HepG2 (cell line): ENCODE measurements at places on chromosomes 2 and 18. TPM values are rescaled to one million over a fixed set of nuclear protein-coding genes. Genes with fewer than 3 reads are reported as not detected.

The ALPI gene
- 0.03 TPM in 1 of 2 replicates, not detected in the other for polyA plus RNA-seq

The AKAIN1 gene
- polyA plus RNA-seq, result not detected in 2 replicates

The CCL20 gene
- 811 and 903 TPM in 2 replicates for polyA plus RNA-seq

The GLI2 gene
- not detected in 2 replicates for polyA plus RNA-seq

The MAP2 gene
- 0.08 TPM in 1 of 2 replicates, not detected in the other for polyA plus RNA-seq
